ENCODE measurements at places on chromosomes 2 and 18.

- no peak for DNase-seq
These were observed 233.8 kb downstream of the ANKRD36B start for GRCh38 chr2:97355887-97356286.

GRCh38 chr2:162184821-162185450 is 32.9 kb upstream of the GCG start:
- no peak for DNase-seq

GRCh38 chr2:183946193-183946592 is 652.1 kb upstream of the ZNF804A start:
- no peak for DNase-seq

DNA sequence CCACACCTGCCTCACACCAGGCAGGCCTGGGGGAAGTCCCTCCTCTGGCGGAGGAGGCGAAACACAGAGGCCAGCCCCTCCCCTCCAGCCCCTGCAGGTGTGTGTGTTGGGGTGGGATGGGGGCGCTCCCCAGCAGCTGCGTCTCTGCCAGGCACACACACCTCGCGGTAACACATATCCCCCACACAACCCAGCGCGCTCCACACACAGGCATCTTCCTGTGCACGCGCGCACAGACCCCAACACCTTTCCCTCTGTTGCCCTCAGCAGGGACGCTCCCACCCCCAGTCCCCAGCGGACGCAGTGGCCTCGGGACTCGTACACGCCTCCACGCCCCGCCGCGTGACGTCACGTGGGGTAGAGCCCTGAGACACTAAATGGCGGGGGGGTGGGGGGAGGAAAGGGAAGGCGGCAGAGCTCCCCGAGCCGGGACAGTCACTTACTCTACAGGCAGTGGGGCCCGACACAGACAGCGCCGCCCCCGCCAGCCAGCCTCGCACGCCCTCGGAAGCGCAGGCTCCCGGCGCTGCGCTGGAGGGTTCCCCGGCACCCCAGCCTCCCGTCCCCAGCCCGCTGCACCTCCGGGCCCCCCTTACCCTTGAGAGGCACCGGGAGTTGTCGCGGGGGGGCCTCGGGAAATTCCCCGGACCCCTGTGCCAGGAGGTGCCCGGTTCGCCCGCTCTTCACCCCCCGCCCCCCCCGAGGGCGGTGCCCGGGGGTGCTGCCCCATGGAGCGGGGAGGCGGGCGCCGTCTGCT is at the start of gene WNT10A:
Gene WNT10A (plus strand): TSS at position 751 of the 757 bp plus-strand sequence. CDS start 144 bp downstream, outside the sequence.
- no peak for DNase-seq

DNA sequence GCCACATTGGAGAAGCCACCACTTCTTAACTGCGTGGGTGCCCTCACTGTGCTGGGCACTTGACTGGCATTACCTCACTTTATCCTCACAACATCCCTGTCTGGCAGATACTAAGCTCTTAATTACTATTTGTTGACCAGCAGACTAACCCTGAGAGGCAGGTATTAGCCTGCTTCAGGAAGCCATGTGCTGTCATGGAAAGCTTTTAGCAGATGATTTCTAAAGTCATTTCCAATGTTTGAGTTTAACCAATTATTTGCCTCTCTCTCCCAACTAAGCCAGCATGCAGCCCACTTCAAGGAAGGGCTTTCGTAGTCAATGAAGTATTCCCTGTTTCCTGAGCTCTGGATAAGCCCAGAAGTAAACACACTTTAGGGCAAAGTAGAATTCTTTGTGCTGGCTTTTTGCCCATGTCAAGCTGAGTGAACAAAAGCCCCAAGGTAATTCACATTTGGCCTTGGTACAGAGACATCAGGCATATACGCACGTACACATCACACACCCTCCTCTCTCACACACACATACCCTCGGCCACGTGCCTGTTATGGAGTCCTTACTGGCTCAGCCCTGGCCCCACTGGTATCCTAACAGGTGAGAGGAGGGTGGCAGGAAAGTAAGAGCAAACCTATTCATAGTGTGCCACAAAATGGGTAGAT is 108.6 kb downstream of the C1D start:
- peak; percentile 83 for DNase-seq

DNA sequence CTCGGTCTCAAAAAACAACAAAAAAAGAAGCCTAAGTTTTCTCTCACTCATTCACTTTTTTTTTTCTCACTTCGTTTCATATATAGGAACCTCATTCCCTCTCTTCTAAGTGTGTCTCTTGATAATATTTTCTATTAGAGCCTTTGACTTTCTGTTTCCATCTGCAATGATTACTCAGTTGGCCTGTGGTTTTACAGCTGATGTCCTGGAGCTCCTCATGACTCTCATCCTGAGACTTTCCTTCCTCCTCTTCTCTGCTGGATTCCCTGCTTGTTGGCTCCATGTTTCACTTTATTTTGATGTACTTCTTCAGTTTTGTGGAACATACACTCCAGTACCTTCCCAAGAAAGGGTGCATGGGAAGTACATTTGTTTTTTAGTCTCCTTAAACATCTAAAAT is 154.2 kb upstream of the GATA6 start:
- DNase-seq = no peak

DNA sequence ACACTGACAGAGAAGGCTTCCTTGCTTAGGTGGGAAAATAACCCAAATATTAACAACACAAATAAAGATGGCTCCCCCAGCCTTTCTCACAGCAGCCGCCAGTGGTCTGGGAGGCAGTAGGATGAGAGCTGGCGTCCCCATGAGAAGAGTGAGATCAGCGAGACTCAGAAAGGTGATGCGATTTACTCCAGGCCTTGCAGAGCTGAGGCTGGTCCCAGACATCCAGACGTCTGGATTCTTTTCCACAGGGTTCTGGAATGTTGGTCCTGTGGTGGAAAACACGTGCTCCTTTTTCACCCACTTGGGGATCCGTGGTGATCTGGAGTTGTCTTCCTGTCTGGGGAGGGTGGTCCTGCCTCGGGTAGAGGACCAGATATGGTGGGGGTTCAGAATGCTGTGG is 190.6 kb downstream of the CTIF start:
- DNase-seq = no peak

- peak; percentile 67 for DNase-seq
These were observed 14.2 kb upstream of the CLASP1 start for GRCh38 chr2:121663434-121663833.

DNA sequence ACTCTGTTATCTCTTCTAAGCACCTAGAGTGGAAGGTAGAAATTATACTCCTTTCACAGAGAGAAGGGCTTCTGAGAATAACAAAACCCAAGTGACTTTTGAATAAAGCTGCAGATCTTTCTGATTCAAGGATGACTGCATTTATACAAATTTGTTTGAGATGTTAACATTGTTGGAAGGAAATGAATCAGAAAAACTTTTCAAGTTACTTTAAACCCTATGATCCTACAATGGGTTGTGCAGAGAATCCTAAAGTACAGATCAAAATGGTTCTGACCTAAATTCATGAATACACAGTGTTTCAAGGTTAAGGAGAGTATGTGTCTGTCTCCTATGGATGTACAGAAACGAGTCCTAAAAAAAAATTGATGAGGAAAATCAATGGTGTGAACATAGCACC is 1.8 kb downstream of the RFTN2 start:
- peak; percentile 35 for DNase-seq

DNA sequence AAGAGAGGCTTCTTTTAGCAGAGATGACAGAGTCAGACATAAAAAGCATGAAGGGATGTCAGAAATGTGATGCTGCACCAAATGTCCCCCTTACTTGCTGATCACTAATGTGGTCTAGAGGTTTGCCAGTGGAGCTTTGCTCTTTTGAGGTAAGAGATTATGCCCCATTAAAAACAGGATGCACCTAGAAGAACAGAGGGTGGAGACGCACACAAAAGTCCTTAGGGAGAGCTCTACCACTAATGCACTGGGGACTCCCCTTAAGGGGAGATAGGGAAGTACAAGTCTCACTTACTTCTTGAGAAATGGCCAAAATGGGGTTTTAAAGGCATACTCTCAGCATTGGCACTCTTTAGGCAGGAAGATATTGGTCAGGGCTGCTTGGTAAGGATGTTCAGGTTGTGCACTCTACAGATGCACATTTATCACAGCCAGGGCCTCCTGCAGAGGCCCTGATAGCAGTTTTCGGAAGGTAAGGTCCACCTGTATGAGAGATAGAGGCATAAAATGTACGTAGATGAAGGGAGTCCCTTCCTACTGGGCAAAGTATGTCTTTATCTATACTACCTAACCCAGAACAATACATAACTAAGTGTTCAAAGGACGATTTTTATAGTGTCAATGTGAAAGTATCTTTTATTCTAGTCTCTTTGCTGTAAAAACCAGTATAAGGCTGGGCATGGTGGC is 17.0 kb upstream of the SCYGR1 start:
- DNase-seq = no peak

DNA sequence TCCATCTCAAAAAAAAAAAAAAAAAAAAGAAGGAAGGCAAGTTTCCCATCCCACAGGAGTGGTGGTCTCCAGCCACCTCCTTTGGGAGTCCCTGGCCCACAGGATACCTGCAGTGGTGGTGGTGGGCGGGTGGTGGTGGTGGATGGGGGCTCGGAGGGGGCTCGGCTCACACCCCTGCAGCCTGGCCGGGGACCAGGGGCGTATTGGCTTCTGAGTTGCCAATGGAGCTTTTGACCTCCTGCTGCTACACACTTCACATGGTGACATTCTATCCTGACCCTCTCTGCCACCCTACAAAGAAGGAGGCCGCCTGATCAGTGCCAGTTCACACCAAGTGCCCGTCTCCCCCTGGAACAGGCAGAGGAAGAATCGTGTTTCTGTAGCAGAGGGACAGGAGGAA is 119.6 kb downstream of the NFATC1 start:
- DNase-seq = no peak

DNA sequence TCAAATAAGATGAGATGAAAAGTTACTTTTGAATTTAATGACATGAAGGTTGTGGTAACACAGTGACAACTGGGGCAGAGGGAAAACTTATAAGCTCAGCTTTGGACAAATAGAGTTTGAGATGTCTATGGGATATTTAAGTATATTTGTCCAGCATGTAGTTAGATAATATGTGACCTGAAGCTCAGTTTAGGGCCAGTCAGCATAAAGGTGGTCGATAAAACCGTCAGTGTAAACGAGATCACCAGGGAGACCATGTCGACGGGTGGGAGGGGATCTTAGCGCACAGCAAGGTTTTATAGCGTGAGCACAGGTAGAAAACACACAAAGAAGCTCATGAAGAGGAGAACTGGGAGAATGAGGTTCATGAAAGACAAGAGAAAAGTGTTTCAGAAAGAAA is 7.4 kb upstream of the ERICH2 start:
- no peak for DNase-seq

- DNase-seq = peak; percentile 69
These were observed 49.2 kb upstream of the RNF152 start for GRCh38 chr18:61941948-61942471.
